SW480 (cell line): ENCODE measurements at places on chromosomes 12 and 14.

GRCh38 chr12:68864604-68865003, 56.6 kb downstream of the MDM2 start:
- DNase-seq = no peak

DNA sequence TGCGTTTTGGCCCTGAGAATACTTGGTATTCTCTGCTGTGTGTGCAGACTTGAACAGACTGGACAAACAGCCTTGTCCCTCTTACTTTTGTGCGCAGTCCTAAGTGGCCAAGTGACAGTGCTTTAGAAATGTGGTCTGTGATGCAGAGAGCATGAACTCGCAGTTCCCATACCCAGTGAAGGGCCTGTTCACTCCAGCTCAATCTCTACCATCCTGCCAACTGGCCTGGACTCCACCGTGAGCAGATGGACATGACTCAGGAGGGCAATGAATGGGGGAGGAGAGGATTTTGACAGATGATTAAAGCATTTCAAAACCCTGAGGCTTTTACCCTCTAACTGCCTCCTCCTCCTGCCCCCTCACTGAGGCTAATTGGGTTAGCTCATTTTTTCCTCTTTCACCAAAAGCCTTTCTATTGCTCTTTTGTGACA, 62.5 kb upstream of the PYGL start:
- peak; percentile 10 for DNase-seq

DNA sequence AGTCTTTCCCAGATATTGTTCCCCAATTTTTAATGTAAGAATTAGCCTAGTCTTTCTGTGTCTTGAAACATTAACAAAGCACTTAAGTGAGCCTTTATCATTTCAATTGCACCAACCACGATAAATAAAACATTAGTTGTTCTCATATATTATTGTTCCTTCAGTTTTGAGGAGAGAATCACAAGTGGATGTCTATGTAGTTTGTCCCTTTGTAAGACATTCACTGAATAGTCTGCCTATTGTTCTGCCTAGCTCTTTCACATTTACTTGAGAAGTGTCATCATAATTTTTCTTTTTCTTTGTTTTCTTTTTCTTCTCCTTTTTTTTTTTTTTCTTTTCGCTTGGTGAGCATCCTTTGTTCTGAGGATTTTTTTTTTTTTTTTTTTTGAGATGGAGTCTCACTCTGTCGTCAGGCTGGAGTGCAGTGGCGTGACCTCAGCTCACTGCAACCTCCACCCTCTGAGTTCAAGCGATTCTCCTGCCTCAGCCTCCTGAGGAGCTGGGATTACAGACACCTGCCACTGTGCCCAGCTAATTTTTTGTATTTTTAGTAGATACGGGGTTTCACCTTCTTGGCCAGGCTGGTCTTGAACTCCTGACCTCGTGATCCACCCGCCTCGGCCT, 129.7 kb downstream of the SYT1 start:
- DNase-seq = no peak

- no peak for DNase-seq
These were observed 551.7 kb downstream of the NRXN3 start for GRCh38 chr14:78721756-78722480.

DNA sequence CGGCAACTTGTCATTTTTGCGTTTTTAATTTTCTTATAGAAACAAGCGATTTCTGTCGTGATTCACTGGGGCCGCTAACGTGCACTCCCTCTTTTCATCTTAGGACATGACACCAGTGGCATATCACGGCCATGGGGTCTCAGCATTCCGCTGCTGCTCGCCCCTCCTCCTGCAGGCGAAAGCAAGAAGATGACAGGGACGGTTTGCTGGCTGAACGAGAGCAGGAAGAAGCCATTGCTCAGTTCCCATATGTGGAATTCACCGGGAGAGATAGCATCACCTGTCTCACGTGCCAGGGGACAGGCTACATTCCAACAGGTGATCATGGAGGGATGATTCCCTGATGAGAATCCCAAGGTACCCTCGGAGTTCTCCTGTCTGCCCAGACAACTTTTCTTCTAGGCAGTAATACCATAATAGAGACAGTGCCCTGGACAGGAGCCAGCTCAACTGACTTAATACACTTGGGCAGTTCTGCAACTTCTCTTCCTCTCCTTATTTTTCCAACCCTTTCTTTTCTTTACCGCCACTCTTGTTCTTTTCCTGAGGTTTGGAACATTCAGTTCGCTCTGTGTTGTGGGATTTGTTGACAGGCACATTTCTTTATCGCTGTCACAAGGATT, 821 bp downstream of the TMEM106C start:
- DNase-seq = peak; percentile 25

GRCh38 chr12:2393996-2394395, 341.2 kb downstream of the CACNA1C start:
- DNase-seq = no peak

GRCh38 chr14:101077481-101078074, 174.1 kb upstream of the RTL1 start:
- no peak for DNase-seq

GRCh38 chr12:108430245-108430644, 84.8 kb upstream of the FICD start:
- no peak for DNase-seq

- no peak for DNase-seq
These were observed 18.6 kb upstream of the EIF5 start for GRCh38 chr14:103315351-103315911.

DNA sequence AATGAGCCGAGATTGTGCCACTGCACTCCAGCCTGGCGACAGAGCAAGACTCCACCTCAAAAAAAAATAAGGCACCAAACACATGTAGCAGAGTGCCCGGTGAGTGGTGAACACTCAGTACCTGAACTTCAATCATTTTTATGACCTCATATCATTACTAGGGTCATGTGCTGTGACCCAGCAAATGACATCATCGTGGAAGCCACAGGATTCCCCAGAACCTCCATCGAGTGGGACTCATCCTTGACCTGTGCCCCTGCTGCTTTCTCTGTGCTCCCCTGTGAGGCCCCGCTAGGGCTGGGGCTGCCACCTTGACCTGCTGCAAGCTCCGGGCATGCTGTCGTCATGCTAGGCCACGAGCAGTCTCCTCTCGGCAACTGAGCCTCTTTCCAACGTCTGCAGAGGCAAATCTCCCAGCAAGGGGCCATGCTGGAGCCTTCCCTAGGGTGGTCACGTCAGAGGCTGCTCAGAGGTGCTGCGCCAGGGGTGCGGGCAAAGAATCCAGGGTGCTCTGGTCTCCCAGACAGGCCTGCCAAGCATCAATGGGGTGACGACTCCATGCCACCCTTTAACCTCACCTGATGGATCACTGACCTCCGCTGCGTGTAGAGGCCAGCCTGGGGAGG, 18.5 kb downstream of the GLTP start:
- no peak for DNase-seq

- no peak for DNase-seq
These were observed 12.7 kb upstream of the SLC2A3 start for GRCh38 chr12:7948589-7949260.

DNA sequence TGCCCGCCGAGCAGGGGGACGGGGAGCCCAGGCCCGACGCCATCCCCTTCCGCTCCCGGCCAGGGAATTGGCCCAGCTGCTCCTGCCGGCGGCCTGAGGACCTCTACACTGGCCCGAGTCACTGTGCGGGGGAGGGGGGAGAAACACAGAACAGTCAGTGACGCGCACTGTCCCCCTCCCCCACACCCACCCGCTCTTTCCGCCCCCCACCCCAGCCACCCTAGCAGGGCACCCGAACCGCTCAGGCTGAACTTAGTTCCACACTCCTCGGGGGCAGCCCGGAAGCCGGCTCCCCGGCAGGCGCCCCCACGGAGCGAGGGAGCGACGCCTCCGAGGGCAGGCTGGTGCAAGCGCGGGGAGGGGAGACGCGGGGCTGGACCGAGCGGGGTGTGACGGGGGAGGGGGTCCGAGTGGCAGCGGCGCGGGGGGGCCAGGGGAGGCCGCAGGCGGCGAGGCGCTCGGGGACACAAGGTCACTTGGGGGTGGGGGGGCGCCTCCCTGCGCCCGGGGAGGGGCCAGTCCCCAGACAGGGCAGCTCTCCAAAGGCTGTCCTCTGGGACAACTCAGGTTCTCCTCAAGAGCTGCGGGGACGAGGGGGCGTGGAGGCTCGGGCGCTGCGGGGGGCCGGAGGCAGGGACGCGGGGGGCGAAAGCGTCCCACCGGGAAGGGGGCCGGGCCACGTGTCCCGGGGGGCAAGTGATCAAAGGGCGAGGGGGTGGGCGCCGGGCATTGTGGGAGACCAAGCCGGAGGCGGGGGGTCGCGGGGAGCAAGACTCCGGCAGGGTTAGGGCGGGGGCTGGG, 648 bp downstream of the CHD4 start:
- no peak for DNase-seq

DNA sequence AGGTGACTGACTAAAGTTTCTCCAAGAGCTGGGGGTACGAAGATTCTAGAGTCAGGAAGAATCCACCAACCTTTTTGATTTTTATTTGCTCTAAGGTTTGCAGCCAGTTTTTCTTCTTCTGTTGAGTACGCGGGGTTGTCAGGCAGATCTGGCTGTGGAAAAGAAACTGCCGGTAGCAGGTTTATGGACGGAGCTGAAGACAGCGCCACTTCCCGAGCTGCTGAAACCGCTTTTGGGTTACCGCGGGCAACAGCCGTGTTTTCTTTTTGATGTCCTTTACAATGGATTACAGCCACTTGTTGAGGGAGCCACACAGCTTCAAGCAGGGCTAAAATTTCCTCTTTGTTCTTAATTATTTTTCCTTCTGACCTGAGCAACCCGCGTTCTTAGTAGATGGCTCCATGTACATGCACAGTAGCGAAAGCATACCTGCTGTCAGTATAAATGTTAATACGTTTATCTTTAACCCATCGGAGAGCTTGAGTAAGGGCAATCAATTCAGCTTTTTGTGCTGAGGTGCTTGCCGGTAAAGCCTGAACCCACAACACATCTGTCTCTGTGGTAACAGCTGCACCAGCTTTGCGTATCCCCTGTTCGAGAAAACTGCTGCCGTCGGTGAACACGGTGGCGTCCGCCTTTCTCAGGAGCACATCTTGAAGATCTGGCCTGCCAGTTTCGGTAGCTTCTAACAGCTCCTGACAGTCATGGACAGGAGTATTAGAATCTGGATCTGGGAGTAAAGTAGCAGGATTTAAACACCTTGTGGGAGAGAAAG, 674.3 kb downstream of the TMEM121 start:
- DNase-seq = no peak

DNA sequence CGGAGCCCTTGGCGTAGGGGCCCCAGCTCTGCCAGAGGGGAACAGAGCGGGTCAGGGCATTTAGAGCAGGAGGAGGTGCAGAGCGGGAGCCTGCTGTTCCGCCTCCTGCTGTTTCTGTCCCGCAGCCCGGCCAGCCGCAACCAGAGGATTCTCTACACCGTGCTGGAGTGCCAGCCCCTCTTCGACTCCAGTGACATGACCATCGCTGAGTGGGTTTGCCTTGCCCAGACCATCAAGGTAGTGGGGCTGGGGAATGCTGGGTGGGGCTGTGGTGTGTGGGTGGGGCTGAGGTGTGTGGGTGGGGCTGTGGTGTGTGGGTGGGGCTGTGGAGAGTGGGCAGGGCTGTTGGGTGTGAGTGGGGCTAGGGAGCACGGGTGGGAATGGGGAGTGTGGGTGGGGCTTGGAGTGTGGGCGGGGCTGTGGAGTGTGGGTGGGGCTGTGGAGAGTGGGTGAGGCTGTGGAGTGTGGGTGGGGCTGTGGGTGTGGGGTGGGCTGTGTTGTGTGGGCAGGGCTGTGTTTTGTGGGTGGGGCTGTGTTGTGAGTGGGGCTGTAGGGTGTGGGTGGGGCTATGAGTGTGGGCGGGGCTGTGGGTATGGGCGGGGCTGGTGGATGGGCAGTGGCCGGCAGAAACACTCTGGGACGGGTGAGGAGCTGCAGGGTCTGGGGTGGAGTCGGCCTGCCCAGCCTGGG, 8.0 kb downstream of the ASPG start:
- peak; percentile 57 for DNase-seq

DNA sequence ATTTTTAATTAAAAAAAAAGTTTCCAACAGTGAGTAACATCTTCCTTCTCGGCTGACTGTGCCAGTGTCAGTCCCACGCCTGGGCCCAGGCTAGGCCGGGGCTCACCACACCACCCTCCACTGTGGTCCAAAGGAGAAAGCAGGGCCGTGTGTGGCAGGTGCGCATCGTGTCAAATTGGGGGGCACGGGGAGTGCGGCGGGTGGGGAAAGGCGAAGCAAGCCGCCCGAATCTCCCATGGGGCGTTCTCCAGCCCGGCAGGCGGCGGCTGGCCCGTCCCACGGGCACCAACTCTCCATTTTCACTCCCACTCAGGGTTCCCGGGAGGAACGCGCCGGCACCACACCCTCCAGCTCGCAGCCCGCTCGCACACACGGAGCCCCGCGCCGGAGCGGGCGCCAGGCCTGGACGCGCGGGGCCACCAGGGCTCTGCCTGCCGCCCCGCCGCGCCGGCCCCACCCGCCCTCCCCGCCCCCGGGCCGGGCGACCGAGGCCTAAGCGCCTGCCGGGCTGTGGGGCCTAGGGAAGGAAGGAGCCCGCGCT, 604 bp downstream of the EEA1 start:
- DNase-seq = no peak

- no peak for DNase-seq
These were observed 4.4 kb upstream of the SMIM41 start for GRCh38 chr12:52074971-52075724.

DNA sequence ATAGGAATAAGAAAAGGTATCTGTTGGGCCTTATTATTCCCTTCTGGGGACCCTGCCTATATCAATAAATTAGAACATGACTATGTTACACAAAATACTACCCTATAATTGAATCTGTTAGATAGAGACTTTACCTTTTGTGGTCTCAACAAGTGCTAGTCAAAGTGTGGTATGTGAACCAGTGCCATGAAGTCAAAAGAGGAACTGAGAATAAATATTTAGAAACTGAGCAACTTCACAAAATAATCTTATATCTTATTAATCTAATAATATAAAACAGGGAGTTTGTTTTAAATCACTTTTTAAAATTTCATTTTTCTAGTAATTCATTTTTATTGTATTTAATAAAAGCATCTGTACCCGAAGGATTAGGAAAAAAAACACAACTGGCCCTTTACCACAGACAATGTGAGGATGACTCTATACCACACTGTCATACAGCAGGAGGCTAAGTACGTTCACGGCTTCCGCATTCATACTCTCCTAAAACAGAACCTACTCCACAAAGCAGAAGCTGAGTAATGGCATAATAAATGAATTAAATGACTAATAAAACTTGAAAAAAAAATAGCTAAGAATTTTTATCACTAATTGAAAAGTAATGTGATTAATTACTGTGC, 42.1 kb downstream of the SEC23A start:
- DNase-seq = no peak
